Body of pancreas (tissue), 4 donors: ENCODE measurements at places on chromosomes 1 and 21.
A peak's percentile ranks its signal among the peaks of the same experiment; 100 is the strongest.

GRCh38 chr1:13761883-13762282 lies 61.9 kb downstream of the PRDM2 start:
- DNase-seq: no peak

DNA sequence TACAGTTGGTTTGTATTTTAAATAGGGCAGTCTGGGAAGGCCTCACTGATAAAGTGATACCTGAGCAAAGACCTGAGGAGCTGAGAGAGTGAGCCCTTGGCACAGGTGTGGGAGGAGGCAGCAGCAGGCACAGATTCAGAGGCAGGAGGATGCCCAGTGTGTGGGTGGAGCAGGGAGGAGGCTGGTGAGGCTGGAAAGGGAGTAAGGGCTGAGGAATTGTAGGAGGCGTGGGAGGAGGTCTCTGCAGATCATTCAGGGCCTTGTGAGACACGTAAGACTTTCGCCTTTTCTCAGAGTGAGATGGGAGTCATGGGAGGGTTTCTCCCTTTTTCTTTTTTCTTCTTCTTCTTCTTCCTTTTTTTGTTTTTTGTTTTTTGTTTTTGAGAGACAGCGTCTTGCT lies 58.0 kb downstream of the RGL1 start:
- no peak for DNase-seq

- DNase-seq: no peak
These were observed 24.7 kb upstream of the RAB3GAP2 start for GRCh38 chr1:220296981-220297380.

- no peak for DNase-seq
These were observed 12.4 kb upstream of the USP1 start for GRCh38 chr1:62424411-62424810.

DNA sequence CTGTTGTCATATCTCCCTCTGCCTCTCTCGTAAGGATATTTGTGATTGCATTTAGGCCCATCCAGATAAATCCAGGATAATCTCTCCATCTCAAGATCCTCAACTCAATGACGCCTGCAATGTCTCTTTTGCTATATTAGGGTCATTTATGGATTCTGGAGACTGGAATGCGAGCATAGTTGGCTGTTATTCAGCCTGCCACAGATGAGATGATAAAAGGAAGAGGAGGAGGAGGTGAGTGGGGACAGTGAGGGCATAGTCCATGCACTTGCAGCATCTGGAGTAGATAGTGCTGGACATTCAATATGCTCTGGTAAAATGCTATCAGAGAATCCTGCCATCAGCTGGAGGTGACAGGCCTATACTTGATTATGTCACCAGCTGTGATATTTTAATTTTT lies 131.6 kb upstream of the CACNA1E start:
- no peak for DNase-seq

GRCh38 chr1:6962478-6962995 lies 177.3 kb downstream of the CAMTA1 start:
- peak; percentile 22 for DNase-seq

DNA sequence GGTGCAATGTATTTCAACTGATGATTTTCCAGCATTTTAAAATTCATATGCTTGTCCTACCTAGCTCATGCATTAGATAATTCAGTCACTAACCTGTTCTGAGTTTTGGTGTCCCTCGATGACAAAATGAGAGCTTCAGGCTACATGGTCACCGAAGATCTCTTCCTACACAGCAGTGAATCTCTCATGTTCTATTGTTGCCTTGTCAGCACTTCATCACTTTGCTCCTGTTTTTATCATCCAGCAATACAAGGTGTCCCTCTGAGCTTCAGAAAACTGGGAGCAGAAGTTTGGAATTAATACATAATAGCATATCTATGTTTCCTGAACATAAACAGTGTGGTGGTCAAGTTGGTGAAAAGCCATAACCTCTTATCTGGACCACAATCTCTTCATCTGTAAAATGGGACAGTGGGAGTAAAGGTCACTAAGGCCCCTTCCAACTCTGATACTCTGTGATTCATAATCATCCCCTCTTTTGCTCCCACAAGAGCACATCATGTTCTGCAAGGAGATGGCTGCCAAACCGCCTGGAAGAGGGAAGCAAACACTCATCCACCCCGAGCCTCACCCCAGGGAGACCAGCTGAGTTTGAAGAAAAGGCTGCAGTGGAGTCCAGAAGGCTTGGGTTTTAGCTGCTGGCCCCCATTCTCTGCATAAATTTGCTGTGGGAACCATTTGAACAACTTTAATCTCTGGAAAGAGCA lies 137.9 kb upstream of the F3 start:
- peak; percentile 61 for DNase-seq

DNA sequence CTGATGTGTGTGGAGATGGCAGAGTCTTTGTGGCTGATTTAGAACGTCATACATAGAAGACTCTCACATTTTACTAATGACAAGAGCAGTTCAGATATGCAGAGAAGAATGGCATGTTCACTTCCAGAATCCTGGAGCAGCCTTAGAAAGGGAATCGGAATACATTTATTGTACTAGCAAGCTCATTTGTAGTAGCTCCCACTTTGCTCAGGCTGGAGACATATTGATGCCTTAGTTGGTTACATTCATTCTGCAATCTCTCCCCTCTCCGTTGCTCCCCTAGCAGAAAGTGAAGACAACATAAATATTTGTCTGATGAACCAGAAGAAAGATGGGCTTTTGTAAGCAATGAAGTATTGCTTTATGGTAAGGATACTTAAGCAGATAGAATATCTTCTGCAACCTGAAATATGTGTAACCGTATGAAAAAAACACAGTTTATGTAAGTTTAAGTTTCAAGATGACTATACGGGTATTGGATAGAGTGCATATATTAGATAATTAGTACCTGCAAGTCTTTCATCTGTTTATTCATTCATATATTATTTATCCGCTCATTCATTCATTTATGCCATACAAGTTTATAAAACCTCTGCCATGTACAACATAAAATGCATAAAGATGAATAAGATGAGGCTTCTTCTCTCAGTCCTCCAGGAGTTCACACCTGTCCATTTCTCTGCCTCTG lies 135.7 kb downstream of the CNIH3 start:
- no peak for DNase-seq

DNA sequence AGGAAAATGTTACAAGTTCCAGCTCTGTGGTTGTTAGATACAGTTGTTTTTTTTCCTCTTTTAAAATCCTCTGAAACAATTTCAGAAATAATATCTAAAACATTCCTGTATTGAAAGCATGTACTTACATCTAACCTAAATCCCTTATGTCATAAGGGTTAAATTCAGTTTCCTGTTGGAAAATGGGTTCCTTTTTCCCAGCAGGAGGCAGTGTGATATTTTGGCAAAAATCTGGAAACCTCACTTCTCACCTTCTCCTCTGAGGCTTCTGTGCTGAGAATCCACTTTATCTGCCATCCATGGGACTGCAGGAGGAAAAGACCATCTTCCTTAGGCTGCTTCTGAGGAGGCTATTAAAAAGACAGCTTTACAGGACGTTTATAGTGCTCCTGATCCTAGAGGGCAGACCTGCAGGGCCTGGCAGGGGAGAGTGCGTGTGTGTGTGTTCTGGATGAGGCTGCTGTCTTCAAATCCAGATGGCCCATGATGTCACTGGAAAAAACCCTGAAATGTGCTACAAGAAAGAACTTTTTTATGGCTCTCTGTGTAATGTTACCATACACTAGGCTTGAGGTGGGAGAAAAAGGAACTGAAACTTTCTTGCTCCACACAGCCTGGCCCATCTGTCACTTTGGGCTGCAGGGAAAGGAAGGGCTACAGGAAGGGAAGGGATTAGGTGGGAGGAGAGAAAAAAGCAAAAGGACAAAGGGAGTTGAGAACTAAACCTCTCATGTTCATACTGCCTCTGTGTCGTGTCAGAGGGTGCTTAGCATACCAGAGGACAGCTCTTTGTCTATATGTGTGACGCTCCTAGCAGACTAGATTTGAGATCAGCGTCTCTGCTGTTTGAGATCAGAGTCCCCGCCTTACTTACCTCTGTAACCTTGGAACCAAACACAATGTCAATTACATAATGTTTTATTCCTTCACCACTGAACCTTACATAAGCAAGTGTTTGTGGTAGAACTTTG lies 379.2 kb upstream of the SPAG17 start:
- DNase-seq: no peak

DNA sequence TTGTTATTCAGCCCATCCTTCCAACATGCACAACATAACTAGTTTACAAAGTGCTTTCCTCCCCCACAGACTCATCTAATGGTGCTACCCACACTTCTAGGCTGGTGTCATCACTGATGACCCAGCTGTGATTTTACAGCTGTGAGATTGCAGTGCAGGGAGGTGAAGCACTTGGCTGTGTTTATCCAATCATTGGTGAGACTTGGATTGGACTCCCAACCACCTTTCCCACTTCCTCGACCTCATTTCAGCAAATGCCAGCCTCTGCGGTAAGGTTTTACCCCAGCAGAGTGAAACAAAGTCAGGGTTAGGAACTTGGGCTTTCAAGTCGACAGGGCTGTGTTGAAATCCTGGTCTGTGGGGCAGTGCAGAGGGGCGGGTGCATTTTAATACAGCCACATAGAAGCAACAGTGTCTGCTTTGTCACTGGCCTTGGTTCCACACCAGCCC lies 22.1 kb downstream of the ECHDC2 start:
- DNase-seq: no peak

GRCh38 chr1:17059391-17060305 lies 5.8 kb upstream of the SDHB start:
- DNase-seq: peak; percentile 86

GRCh38 chr1:12179111-12179519 lies 12.3 kb downstream of the TNFRSF1B start:
- no peak for DNase-seq

GRCh38 chr1:44012941-44013609 lies 18.2 kb downstream of the SLC6A9 start:
- DNase-seq: no peak

- no peak for DNase-seq
These were observed 6.2 kb downstream of the HPCAL4 start for GRCh38 chr1:39685071-39685470.

DNA sequence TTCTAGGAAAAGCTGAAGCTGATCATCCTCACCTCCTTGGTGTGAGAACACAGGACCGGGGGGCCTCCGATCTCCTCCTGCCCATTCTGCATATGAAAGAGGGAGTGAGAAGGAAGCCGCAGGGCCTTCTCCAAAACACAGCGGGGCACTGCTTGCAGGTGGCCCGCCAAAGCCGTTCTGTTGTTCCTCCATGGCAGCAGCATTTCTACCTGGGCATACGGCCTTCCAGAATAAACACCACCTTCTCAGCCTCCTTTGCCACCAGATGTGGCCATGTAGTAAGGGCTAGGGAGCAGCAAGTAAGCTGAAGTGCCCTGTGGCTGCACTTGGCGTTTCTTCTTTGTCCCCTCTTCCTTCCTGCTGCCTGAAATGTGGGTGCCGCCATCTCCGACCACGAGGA lies 214.9 kb downstream of the TOMM20 start:
- DNase-seq: no peak

DNA sequence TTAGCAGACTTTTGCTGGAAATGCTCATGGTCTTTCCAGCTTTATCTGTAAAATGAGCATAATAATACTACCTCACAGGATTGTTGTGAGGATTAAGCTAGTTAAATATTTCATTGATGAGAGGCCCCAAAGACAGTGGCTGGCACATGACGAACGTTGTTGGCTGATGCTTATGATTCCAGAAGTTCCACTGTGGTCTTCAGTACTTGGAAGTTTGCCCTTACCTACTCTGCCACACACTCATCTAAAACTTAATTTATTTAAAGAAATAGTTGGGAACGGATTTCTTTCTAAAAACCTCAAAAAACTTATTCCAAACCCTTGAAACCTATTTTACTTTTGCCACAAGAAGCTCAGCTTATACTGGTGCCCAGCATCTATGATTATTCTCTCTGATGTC lies 170.7 kb downstream of the DHRS3 start:
- DNase-seq: no peak

GRCh38 chr1:58432851-58433668 lies 113.5 kb downstream of the OMA1 start:
- DNase-seq: no peak

- DNase-seq: no peak
These were observed 35.4 kb upstream of the FOXE3 start for GRCh38 chr1:47380699-47381098.

GRCh38 chr1:83500531-83500930 lies 498.4 kb downstream of the TTLL7 start:
- DNase-seq: no peak

DNA sequence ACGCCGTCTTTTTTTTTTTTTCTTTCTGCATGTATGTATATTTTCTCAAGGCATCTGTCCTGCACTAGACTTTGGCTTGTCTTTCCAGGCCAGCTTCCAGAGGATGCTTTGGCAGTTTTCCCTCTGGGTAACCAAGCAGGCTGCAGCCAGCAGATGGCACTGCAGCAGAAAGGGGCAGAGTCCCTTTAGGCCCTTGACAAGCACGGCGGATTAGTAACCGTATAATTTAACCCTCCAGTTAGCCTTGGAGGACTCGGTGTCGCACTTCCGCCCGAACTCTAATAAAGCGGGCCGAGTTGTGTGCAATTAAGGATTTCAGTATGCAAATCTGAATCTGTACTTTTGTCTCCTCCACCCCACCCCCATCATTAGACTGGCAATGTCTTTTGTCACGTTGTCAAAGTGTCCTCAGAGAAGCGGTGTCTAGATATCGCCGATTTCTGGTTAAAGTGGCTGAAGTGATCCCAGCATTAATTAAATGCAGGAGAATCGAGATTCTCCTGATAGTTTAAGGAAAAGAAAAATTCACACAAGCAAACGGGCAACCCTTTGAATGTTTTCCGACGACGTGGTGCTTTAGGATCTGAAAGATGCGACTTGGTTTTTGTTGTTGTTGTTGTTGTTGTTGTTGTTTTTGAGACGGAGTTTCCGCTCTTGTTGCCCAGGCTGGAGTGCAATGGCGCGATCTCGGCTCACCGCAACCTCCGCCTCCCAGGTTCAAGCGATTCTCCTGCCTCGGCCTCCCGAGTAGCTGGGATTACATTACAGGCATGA lies 1.1 kb upstream of the TMEM167B start:
- peak; percentile 83 for DNase-seq

DNA sequence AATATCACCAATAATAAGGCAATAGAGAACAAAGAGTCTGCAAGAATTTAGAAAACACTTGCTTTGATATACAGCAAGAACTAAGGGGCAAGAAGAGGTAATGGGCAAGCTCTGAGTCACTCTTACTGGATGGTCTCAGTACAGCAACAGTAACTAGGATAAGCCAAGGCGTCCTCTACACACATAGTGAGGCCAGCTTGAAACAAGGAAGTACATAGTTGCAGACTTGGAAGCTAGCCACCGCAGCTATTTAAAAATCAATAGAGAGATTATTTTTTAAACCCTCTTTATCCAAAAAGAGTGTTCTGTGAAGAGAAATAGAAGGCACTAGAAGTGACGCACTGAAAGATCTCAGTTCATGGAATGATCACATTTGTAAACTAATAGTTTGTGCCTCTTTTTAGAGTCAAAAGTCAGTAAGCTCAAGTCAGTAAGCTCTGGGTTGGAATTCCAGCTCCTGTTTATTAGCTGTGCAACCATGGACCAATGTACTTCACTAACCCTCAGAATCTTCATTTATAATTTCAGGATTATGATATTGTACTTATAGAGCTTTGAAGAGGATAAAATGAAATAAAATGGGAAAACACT lies 118.6 kb downstream of the AKT3 start:
- DNase-seq: peak; percentile 64

GRCh38 chr1:72117621-72118020 lies 164.7 kb downstream of the NEGR1 start:
- no peak for DNase-seq

GRCh38 chr1:17599954-17600300 lies 60.4 kb downstream of the ARHGEF10L start:
- DNase-seq: no peak

- DNase-seq: no peak
These were observed 272.2 kb downstream of the PAPPA2 start for GRCh38 chr1:176735201-176735600.

GRCh38 chr1:150615346-150616201 lies 13.8 kb downstream of the ENSA start:
- DNase-seq: no peak
